ENCODE measurements at places on chromosomes 16 and 17. TPM values are rescaled to one million over a fixed set of nuclear protein-coding genes. Genes with fewer than 3 reads are reported as not detected.

The CSH1 gene
- not detected for total RNA-seq

The ACSF3 gene
- 35.7 TPM for total RNA-seq

The ITGAX gene
- 2.4 TPM for total RNA-seq

The NDUFAF8 gene
- 147 TPM for total RNA-seq

The ACADVL gene
- total RNA-seq, result 664 TPM

The USP22 gene
- 138 TPM for total RNA-seq

The GAN gene
- 3.5 TPM for total RNA-seq

The ZNF385C gene
- total RNA-seq, result not detected

The ABCC6 gene
- 1.8 TPM for total RNA-seq

The RSKR gene
- 6.3 TPM for total RNA-seq

The ASIC2 gene
- total RNA-seq, result 0.24 TPM

The IGSF6 gene
- not detected for total RNA-seq

The IQCK gene
- total RNA-seq, result 8.3 TPM

The EXOSC6 gene
- total RNA-seq, result 45.1 TPM

The CFAP97D1 gene
- not detected for total RNA-seq

The NAGS gene
- 0.98 TPM for total RNA-seq

The CCR7 gene
- not detected for total RNA-seq

The KRT222 gene
- total RNA-seq, result not detected

The ATAD5 gene
- 8.6 TPM for total RNA-seq

The TMEM220 gene
- not detected for total RNA-seq

The PTGES3L gene
- total RNA-seq, result 0.30 TPM
